ENCODE measurements at places on chromosomes 7 and 10.
A peak's percentile ranks its signal among the peaks of the same experiment; 100 is the strongest.

DNA sequence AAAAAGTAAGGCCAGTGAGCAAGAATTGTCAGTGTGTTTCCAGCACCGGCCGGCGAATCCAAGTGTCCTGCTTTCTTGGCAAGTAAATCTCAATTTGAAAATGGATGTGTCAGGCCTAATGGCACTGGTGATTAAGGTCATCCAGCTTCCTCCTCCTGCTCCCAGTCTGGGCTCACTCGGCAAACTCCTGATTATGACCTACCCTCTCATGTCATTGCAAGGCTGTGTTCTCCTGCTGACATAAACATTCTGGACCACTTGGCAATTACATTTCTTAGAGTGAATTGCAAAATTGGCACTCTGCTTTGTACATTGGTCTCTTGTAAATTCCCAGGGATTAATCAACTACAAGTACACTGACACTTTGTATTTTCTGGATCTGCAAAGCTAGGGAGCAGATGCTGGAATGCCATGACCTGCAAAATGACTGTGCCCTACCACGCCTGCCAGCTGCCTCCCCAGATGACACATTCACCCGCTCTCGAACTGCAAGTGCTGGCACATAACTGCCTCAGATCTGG is 473.8 kb downstream of the KIF20B start:
- no peak for DNase-seq

- DNase-seq, result no peak
Observed at GRCh38 chr7:152338561-152338960, 97.2 kb downstream of the KMT2C start.

DNA sequence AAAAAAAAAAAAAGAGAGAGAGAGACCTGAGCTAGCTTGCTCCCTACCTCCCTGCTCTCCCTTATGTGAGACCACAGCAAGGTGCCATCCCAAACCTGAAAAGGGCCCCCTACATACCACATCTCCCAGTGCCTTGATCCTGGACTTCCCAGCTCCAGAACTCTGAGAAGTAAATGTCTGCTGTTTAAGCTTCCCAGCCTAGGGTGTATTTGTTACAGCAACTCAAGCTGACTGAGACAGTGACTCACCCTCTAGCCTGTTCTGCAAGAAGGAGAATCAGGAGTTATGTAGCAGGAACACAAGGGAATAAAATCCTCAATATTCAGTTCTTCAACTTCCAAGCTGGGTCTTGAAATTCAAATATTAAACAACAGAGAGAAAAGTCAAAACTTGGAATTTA is 52.1 kb upstream of the TMEM72 start:
- no peak for DNase-seq

DNA sequence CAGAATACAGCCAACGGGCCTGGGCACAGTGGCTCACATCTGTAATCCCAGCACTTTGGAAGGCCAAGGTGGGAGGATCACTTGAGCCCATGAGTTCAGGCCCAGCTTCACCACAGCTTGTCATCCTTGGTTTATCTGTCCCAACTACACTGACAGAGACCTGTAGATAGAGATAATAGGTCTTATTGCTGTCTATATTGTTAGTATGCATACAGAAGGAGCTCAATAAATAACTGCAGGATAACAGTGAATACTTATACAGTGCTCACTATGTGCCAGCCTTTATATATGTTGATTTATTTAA is 1.3 kb downstream of the CNPY4 start:
- no peak for DNase-seq

- DNase-seq, result no peak
Observed at GRCh38 chr10:6055929-6056328, 6.2 kb downstream of the IL2RA start.

DNA sequence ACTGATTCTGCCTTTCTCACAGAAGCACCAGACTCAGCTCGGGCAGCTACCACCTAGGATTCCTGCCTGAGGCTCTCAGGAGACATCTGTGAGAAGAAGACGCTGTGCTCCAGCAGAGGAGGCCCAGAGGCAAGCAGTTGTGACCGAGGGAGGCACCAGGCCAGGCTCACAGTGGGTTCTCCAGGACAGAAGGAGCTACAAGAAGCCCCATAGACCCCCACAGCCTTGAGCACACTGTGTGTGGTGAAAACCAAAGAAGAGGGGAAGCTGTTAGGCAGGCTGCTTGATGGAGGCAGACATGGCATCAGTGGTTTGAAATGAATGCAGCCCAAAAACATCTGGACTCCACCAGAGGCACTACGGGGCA is 198.8 kb downstream of the GRID1 start:
- DNase-seq, result no peak

GRCh38 chr7:50781381-50782293 is 1.1 kb downstream of the GRB10 start:
- DNase-seq, result no peak

DNA sequence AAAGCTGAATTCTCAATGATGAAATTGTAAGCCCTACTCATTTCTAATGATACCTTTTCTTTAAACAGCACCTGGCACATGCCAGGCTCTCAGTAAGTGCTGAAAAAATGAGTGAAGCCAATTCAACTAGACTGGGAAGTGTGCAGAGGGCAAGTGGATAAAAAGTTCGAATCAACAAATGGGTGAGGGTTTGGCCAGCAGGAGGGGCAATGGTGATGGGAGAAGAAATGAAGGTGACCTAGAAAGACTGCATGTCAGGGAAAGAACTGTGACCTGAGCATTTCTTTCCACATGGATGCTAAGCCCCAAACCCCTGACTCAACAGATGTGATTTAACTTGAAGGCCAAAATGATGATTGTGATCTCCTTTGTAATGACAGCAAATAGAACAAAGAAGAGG is 54.6 kb downstream of the DKK1 start:
- DNase-seq, result no peak

- no peak for DNase-seq
Observed at GRCh38 chr7:120337308-120337907, 64.4 kb downstream of the KCND2 start.

- peak; percentile 45 for DNase-seq
Observed at GRCh38 chr7:90595801-90596670, at the start of gene CDK14. Gene CDK14, plus strand, starts transcription at chr7:90596321. Its CDS starts 307 bp downstream, at chr7:90596628.

All from thoracic aorta (tissue), 2 donors.